ENCODE measurements at places on chromosomes 12 and 14. TPM values are rescaled to one million over a fixed set of nuclear protein-coding genes. Genes with fewer than 3 reads are reported as not detected.

SPTB gene
- total RNA-seq: 0.08 TPM

DNA sequence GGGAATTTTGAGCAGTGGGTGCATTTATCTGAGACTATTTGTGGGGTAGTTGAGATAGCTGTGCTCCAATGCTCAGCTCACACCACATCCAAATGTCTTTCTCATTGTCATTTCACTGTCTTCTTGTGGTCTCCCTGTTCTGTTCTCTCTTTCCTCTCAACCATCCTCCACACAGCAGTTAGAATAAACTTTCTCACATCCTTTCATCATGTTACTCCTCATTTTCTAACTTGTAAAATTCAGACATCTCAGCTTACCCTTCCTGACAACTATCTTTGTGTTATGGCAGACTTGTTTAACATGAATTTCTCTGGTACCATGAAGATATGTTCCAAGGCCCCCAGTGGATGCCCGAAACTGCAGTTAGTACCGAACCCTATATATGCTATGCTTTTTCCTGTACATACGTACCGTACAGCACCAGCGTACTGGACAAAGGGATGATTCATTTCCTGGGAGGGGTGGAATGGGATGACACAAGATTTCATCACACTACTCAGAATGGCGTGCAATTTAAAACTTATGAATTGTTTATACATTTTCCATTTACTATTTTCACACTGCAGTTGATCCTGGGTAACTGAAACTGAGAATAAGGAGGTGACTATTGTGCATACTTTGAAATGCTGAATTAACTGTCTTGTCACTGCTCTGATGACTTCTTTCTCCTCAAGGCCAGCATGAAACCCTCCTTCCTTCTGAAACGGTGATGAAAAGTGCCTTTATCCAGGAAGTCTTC lies 177.1 kb upstream of the SLC38A2 start:
- no peak for DNase-seq

PYGL gene
- total RNA-seq: 21.1 TPM

FAM181A gene
- total RNA-seq: not detected

ADCY4 gene
- total RNA-seq: 74.6 TPM

DNA sequence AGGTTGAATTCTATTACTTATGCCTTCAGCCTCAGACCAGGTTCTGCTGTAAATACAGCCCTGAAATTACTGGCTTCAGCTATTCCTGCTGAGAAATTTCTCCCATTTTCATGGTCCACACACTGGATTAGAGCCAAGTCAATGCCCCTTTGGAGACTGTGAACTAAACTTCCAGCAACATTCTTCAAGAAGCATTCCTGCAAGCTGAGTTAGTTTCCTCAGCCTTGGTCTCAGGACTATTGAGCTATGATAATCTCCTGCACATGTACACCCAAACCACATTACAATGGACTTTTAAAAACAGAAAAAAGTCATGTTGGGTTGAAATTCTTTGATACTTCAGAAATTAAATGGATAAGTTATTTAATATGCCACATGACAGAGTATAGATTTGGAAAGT lies 58.0 kb upstream of the AVPR1A start:
- no peak for DNase-seq

GRCh38 chr12:109009766-109010165 lies 11.1 kb downstream of the SVOP start:
- DNase-seq: no peak

TOMM20L gene
- total RNA-seq: not detected

KLHL33 gene
- total RNA-seq: 0.08 TPM

DPPA3 gene
- total RNA-seq: 0.26 TPM

DNA sequence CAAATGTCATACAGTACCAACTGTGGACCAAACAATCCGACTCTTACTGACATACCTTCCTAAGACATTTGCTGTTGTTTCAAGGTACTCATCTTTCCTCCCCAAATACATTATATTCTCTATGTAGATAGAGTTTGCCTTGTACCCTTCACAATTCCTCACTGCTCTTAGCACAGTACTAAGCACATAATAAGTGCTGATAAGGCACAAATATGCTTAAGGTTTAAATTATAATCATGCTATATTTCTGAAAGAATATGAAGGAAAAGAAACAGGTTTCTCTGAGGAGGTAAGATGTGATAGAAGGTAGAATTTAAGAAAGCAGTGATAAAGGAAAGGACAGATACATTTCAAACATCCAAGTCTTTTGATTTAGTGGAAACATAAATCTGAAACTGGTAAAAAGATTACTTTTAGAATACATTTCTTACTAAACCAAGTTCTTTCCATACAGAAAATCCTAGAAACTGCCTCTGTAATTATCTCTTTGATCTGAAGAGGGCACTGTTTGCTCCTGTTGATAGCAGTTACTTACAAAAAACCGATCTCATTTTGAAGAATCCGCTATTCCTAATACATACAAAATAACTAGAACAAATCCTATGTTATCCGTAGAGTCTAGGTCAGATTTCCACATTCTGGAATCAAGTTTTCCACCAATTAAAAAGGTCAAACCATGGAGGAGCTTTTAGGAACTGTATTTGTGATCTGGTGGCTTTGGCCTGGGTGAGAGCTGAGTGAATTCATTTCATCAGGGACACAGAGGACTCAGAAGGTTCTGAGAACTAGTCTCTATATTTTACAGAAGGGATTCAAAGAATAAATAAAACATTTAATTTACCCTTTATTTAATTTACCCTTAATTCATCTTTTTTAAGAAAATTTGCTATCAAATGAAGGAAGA lies 311.9 kb downstream of the DAD1 start:
- DNase-seq: no peak

DNA sequence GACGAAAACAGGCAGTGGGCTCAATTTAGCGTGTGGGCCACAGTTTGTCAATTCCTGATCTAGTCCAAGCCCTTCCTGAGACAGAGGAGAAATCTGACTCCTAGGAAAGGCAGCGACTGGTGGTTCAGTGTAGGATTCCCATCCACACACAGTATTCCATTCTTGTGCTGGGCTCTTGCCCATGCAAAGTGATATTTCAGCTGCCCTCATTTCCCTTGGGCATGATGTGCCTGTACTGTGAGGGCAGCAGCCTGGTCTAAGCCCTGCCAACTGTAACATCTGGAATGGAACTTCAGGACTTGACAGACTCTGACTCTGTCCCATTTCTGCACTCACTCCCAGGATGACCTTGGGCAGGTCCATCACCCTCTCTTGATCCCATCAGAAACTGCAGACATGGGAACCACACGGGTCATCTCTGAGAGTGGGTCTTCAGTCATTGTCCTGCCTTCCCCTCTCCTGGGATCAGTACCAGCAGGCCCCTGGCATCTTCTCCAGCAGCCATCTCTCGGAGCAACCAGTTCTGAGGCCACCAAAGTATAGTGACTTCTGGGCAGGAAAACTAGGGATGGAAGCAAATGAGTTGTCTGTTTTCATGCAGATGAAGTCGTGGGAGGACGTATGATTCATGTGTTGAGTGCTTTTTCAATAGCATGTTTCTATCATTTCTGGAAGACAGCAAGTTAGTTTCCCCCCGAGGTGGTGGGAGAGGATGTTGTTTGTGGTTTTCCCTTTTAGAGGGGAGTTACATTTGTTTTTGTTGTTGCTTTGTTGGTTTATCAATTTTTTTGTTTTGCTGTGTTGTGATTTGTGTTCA lies 54.2 kb upstream of the BCL2L14 start:
- no peak for DNase-seq

TEX52 gene
- not detected for total RNA-seq

DNA sequence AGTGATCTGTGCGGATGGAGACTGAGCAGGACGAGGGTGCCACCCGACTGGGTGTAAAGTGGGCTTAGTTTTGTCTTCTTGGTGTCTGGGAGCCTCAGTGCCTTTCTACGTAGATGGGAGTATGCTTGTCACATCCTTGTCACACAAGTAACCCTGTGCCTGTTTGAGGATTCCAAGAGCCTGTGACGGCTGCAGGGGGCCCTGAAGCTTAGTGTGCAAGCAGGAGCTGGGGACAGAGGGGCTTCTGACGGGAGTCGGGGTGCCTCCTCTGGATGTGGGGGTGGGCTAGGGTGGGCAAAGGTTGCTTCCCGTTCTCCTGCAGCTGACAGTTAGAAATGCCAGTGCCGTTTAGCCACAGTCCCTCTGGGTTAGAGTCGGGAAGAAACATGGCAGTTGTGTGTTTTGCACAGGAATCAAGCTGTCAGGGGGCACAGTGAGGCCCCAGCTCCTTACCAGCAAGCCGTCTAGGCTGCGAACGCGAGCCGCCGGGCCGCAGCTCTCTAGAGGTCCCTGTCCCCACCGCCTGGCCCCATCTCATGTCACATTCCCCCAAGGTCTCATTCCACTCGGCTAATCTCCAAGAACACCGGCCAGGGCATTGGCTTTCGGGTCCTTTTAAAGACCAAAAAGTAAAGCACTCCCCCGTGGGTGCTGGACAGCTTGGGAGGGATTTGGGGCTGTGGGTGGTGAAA lies 7.0 kb downstream of the RTL1 start:
- no peak for DNase-seq

GRCh38 chr14:105549481-105549880 lies 23.1 kb downstream of the TMEM121 start:
- no peak for DNase-seq

- no peak for DNase-seq
Measured at GRCh38 chr12:70840656-70841350, 79.7 kb downstream of the PTPRR start.

- no peak for DNase-seq
Measured at GRCh38 chr12:120416490-120417216, 21.3 kb upstream of the COX6A1 start.

PLEK2 gene
- 0.62 TPM for total RNA-seq

GRCh38 chr12:123475246-123475703 lies 17.3 kb downstream of the SNRNP35 start:
- no peak for DNase-seq

- DNase-seq: no peak
Measured at GRCh38 chr14:100081997-100082625, 16.9 kb downstream of the EVL start.

- no peak for DNase-seq
Measured at GRCh38 chr12:3138941-3139511, 61.8 kb downstream of the TSPAN9 start.

DNA sequence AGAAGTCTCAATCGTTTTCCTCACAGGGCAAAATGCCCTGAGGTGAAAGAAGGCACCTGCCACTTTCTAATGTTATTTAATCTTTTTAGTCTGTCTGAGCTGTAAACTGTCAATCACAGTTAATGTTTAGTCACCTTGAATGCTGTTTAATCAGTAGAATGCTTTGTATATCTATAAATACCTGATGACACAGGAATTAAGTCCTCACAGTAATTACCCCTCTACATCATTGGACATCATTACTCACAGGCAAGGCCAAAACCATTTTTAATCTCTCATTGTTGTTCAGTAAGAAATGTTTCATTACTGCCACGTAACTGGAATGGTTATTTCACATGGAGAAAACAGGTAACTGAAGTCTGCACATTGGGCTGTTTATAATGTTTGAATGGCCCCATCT lies 178.8 kb downstream of the EXOC5 start:
- DNase-seq: no peak

DNA sequence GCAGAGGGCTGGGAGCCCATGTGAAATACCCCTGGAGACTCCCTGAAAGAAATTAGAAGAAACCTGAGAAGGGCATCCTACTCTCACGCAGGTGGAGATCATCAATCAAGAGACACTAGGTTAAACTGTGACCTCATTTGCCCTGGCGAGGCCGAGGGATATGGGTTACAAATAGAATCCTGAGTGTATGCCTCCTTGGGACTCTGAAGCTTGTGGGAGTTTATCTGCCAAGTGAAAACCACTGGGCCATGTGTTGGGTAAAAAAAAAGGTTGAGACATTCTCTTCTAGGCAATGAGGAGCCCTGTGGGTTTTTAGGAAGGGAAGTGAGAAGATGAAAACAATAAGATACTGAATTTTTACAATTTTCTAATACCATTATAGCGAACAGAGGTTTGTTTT lies 160.7 kb upstream of the ARID2 start:
- no peak for DNase-seq

ACRBP gene
- total RNA-seq: 19.3 TPM

PROX2 gene
- 0.08 TPM for total RNA-seq

- no peak for DNase-seq
Measured at GRCh38 chr12:114190971-114191370, 215.0 kb downstream of the TBX5 start.

- DNase-seq: no peak
Measured at GRCh38 chr12:6538420-6539313, 4.3 kb downstream of the GAPDH start.

GRCh38 chr14:104596451-104596918 lies 8.1 kb downstream of the TMEM179 start:
- DNase-seq: no peak

- DNase-seq: no peak
Measured at GRCh38 chr12:64219145-64219544, 3.0 kb downstream of the KICS2 start.

GRCh38 chr12:81468206-81468605 lies 290.9 kb downstream of the PPFIA2 start:
- DNase-seq: no peak

GRCh38 chr14:102696856-102697495 lies 80.3 kb upstream of the TRAF3 start:
- no peak for DNase-seq

DNA sequence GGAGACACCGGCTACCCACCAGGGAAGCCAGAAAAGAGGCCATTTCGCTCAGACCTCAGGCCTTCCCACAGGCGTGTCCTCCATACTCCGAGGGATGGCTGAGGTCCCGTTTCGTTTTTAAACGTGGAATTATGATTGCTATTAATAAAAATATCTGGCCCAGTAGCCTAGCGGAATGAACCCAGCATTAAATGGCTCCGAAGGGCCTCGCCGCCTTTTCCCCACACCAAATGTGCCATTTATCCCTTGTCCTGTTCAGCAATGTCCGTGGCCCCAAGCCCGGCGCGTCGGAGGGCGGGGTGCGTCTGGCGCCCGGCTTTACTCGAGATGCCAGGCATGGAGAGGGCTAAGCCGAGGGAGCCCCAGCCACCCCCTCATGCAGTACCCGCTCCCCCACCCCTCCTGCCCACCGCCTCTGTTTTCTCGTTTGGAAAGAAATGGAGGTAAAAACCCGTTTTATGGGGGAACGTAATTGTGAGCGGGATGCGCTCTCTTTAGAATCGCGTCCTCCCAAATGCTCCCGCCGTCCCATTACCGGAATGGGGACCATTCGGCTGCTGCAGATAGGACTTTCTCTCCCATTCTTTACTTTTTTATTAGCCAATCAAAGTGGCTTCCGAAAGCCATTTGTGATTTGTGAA lies 5.7 kb downstream of the HOXC8 start:
- DNase-seq: no peak

DNA sequence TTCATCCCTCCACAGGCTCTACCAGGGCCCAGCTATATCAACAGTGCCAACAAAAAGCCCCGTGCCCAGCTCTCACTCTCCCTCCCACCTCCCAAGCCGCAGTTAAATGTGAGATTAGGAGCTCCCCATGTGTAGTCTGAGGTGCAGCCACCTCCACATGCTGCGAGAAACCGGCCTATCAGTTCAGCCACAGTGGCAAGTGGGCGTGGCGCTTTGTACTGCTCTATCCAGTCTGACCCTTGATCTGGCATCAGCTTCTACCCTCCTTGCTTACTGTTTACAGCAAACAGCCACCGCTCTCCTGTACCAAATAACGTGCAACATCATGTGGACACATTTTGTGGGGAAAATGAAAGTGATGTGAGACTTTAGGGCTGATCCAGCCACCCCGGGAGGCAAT lies 1.7 kb downstream of the PLEK2 start:
- DNase-seq: no peak

GRCh38 chr12:58496411-58497190 lies 423.7 kb downstream of the LRIG3 start:
- no peak for DNase-seq

GRCh38 chr14:52112336-52113018 lies 43.6 kb upstream of the NID2 start:
- DNase-seq: no peak

- no peak for DNase-seq
Measured at GRCh38 chr12:9039397-9039977, 50.1 kb downstream of the KLRG1 start.

GRCh38 chr14:85060121-85060520 lies 469.8 kb upstream of the FLRT2 start:
- DNase-seq: no peak

Data from endothelial cell (in vitro differentiated cells).